ENCODE measurements at places on chromosomes 11 and 22. TPM values are rescaled to one million over a fixed set of nuclear protein-coding genes. Genes with fewer than 3 reads are reported as not detected.

The ZNF280B gene
- 2.5 TPM for total RNA-seq

- no peak overlapping the region for H3K27ac ChIP-seq
- H3K4me3 ChIP-seq, result no peak overlapping the region
- no peak for DNase-seq
- no peaks in the 10 kb centered on the region for H3K27me3 ChIP-seq
These were observed 97.9 kb downstream of the MORC2 start for GRCh38 chr22:30870451-30871345.

The WT1 gene
- total RNA-seq, result not detected

GRCh38 chr11:2779981-2780849, 80.4 kb upstream of the KCNQ1OT1 start:
- peak; percentile 2 for DNase-seq
- no peak overlapping the region for H3K4me3 ChIP-seq

DNA sequence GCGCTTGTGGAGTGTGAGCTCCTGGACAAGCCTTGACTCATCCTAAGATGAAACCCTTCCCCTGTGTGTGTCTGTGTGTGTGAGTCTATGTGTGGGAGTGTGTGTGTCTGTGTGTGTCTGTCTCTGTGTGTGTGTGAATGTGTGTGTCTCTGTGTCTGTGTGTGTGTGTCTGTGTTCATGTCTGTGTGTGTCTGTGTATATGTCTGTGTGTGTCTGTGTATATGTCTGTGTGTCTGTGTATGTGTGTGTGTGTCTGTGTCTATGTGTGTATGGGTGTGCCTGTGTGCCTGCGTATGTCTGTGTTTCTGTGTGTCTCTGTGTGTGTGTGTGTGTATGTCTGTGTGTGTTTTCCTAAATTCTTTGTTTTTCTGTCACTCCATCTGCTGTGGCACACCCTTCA, 48.7 kb downstream of the RPS6KA4 start:
- H3K4me1 ChIP-seq, result no peaks in the 10 kb centered on the region
- H3K4me3 ChIP-seq, result no peak overlapping the region
- H3K27ac ChIP-seq, result no peak overlapping the region
- no peaks in the 10 kb centered on the region for H3K27me3 ChIP-seq

- H3K4me1 ChIP-seq, result peaks cover 21% of the 10 kb centered on the region
- no peak overlapping the region for H3K4me3 ChIP-seq
- no peak overlapping the region for H3K27ac ChIP-seq
- no peaks in the 10 kb centered on the region for H3K27me3 ChIP-seq
- peaks cover 43% of the 10 kb centered on the region for H3K36me3 ChIP-seq
These were observed 9.7 kb upstream of the GRK2 start for GRCh38 chr11:67256477-67257135.

- H3K4me1 ChIP-seq, result peaks cover 22% of the 10 kb centered on the region
- peak; percentile 29 for DNase-seq
- H3K4me3 ChIP-seq, result no peak overlapping the region
- H3K27me3 ChIP-seq, result peaks cover 27% of the 10 kb centered on the region
- H3K36me3 ChIP-seq, result no peaks in the 10 kb centered on the region
These were observed 9.6 kb downstream of the ADM start for GRCh38 chr11:10314199-10315072.

DNA sequence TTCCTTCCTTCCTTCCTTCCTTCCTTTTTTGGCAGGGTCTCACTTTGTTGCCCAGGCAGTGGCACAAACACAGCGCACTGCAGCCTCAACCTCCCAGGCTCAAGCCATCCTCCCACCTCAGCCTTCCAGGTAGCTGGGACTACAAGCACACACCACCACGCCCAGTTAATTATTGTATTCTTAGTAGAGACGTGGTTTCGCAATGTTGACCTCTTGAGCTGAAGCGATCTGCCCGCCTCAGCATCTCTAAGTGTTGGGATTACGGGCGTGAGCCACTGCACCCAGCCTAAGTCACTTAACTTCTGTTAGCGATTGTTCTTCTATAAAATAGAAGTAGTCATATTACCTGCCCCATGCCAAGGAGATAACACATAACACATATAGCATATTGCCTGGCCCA, 2.8 kb upstream of the SYTL2 start:
- no peak for DNase-seq
- peaks cover 8% of the 10 kb centered on the region for H3K27me3 ChIP-seq
- peaks cover 30% of the 10 kb centered on the region for H3K4me1 ChIP-seq

DNA sequence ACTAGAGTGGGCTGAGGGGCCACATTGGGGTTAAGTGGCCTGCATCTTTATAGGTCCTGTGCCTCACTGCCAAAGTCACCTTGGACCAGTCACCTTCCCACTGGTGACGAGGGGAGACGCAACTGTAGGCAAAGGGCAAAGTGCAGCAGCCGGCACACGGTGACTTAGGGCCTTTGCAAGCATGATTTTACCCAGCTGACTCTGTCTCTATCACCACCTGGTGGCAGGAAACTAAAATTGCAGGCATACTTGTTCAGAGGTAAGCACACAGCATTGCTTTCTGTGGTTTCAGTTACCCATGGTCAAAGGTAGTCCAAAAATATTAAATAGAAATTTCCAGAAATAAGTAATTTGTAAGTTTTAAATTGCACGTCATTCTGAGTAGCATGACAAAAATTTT, 1164.4 kb downstream of the BRD1 start:
- H3K27me3 ChIP-seq, result no peaks in the 10 kb centered on the region
- H3K36me3 ChIP-seq, result no peaks in the 10 kb centered on the region
- no peak overlapping the region for H3K27ac ChIP-seq
- no peaks in the 10 kb centered on the region for H3K4me1 ChIP-seq
- H3K4me3 ChIP-seq, result no peak overlapping the region

The PPP2R5B gene
- total RNA-seq, result 13.5 TPM

DNA sequence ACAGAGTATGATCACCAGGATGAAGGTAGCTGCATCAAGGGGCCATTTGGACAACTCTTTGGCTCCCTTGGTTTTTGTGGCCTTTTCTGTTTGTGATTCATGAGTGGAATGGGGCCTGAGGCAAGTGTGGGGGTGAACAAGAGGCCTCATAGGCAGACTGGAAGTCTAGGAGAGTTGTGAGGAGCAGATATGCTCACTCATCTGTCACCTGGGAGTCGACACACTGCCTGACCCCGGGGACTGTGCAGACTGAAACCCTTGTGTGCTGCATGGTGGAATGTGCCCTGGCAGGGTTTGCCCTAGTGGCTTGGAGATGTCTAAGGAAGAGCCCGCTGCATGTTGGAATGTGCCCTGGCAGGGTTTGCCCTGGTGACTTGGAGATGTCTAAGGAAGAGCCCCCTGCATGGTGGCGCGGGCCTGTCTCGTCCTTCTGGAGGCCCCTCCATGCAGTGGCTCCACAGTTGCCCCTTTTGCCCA, 60.0 kb downstream of the MED15 start:
- DNase-seq, result peak; percentile 35
- no peak overlapping the region for H3K27ac ChIP-seq
- peaks cover 92% of the 10 kb centered on the region for H3K4me1 ChIP-seq
- H3K36me3 ChIP-seq, result peaks cover 82% of the 10 kb centered on the region

- peaks cover 9% of the 10 kb centered on the region for H3K36me3 ChIP-seq
- H3K4me3 ChIP-seq, result no peak overlapping the region
- H3K27ac ChIP-seq, result no peak overlapping the region
- H3K4me1 ChIP-seq, result no peaks in the 10 kb centered on the region
- H3K27me3 ChIP-seq, result no peaks in the 10 kb centered on the region
These were observed 69.7 kb upstream of the RASD2 start for GRCh38 chr22:35470903-35471321.

DNA sequence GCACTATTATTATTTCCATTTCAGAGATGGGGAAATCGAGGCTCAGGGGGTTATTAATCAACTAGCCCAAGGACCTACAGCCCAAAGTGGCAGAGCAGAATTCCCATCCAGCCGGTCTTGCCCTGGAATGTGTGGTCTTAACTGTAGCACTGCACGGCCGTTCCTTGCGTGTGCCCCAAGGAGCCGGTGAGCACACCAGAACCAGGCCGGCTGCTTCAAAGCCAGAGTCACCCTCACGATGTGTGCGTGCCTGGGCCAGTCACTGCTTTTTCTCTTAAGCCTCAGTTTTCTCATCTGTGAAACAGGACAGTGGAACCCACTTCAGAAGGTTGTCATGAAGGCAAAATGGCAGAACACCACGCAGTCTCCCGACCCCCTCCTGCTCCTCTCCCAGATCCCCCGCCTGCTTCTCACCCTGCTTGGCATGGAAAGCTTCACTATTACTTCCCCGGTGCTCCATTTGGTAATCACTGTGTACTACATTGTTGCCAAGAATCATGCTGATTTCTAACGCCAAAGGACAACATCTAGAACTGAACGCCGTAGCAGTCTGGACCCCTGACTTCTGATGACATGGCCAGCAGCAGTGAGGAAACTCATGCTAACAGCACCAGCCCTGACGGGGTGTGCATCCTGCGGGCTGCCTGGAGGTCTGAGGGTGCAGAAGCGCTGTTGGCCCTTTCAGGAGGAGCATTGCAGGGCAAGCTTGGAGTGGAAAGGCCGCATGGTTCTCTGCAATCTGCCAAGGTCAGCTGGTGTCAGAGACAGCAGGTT, 106.8 kb upstream of the B3GAT1 start:
- no peaks in the 10 kb centered on the region for H3K36me3 ChIP-seq
- no peaks in the 10 kb centered on the region for H3K27me3 ChIP-seq
- DNase-seq, result no peak

Measured in activated CD4-positive, alpha-beta T cell treated with anti-CD3 and anti-CD28 coated beads for 36 hours (primary cell).